WTC11 (cell line): ENCODE measurements at places on chromosomes 6 and 20.

DNA sequence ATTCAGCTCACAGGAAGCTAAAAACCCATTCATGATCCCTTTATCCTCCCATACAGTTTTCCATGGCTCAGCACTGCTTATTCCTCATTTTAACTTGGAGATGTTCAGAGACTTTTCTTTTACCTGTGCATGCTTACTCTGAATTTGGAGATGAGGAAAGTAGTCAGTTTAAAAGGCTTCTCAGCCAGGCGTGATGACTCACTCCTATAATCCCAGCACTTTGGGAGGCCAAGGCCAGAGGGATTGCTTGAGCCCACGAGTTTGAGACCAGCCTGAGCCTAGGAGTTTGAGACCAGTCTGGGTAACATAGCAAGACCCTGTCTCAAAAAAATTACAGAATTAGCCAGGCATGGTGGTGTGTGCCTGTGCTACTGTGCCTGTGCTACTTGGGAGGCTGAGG lies 30.3 kb upstream of the TMEM217 start:
- no peak for DNase-seq

- DNase-seq: no peak
Measured at GRCh38 chr20:41923624-41924023, 305.4 kb upstream of the CHD6 start.

DNA sequence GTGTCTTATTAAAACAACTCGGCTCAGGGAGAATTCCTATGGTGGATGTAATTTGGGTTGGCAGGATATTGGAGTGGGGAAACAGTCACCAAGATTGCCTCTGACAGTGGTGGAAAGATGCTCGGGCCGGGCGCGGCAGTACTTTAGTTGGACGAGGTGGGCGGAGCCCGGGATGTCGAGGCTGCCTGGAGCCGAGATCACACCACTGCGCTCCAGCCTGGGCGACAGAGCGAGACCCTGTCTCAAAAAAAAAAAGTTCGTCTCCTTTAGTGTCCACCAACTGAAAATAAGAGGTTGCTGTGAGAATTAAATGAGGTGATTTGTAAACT lies 621 bp downstream of the NOL7 start:
- DNase-seq: peak; percentile 32

- DNase-seq: no peak
Measured at GRCh38 chr6:139748353-139749146, 374.1 kb upstream of the CITED2 start.

- DNase-seq: no peak
Measured at GRCh38 chr6:139254196-139254595, 37.6 kb downstream of the TXLNB start.

GRCh38 chr6:22003287-22003686 lies 293.5 kb downstream of the PRL start:
- no peak for DNase-seq

DNA sequence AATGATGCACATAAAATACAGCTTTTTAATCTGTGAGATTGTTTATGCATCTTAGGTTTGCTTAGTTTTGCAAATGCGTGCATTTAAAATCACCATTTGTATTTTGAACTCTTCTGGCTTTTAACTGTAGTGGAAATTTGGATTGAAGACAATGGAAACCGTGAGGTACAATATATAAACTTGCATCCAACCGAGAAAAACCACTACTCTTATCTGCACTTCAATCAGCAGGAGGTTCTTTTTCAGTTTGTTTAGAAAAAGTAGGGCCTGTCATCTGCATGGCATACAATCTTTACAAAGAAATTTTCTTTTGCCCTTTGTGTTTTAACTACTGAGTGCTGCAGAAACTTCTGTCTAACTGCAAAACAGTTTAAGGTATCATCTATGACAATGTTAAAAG lies 132.8 kb downstream of the LAMA2 start:
- no peak for DNase-seq

GRCh38 chr6:70474751-70475150 lies 61.4 kb downstream of the FAM135A start:
- DNase-seq: no peak

DNA sequence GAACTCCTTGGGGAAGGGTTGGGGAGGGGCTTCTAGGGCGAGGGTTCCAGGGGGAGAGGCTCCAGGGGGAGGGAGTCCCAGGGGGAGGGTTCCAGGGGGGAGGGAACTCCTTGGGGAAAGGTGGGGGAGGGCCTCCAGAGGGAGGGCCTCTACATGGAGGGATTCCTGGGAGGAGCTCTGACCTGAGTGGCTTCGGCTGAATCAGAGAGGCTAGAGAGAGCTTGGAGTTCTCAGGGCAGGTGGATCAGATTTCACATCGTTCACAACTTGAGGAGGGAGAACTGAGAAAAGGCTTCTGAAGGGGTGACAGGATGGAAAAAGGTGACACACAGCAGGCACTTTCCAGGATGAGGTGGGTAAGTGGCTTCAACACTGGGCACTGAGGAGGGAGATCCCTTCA lies 49.1 kb downstream of the DAAM2 start:
- DNase-seq: no peak

- DNase-seq: no peak
Measured at GRCh38 chr6:34177181-34177591, 31.3 kb upstream of the GRM4 start.

DNA sequence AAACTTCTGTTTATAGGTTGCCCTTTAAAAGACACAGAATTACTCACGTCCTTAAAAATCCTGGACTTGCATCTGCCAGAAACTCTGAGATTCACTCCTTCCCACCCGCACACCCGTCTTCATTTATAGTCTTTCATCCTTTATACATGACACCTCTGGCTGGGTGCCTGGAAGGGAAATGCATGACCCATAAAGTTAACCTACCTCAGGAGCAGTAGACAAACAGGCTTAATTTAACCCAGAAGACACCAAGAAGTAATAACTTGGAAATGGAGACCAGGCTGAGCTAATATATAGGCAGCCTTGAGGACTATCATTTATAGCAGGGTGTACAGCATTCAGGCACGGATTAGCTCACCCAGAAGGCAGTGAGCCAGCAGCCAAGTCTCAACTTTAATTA lies 429.0 kb upstream of the NRSN1 start:
- DNase-seq: no peak

DNA sequence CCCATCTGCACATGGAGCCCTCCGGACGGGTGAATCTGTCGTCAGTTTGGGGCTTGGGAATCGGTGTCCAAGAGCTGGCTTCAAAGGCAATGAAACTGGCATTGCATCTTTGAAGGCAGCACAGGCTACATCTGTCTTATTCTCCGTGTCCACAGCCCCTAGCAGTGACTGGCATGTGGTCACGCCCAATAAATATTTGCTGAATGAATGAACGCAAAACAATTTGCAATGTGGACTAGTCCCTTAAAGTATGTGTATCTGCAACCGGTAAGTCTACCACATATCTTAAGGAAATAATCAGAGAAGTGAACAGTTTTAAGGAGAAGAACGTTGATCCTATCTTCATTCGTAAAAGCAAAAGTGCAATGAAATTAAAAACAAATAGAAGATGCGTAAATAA lies 8.0 kb upstream of the PMEPA1 start:
- DNase-seq: no peak

GRCh38 chr6:130303431-130303830 lies 62.4 kb upstream of the TMEM200A start:
- DNase-seq: no peak

GRCh38 chr20:35467339-35468224 lies 12.2 kb downstream of the CEP250 start:
- DNase-seq: no peak

DNA sequence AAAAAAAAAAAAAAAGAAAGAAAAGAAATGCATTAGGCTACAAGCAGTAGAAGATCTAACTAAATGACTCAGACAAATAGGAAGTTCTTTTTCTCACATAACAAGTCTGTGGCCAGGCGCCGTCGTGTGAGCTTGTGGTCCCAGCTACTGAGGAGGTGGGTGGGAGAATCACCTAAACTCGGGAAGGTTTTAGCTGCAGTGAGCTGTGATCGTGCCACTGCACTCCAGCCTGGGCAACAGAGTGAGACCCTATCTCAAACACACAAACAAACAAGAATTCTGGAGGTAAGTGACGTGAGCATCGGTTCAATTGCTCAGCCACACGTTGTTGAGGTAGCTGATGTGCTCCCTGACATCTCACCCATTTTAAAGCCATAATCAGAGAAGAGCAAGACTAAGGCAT lies 37.9 kb upstream of the SLC23A2 start:
- no peak for DNase-seq

GRCh38 chr6:80872951-80873308 lies 766.5 kb downstream of the BCKDHB start:
- no peak for DNase-seq

DNA sequence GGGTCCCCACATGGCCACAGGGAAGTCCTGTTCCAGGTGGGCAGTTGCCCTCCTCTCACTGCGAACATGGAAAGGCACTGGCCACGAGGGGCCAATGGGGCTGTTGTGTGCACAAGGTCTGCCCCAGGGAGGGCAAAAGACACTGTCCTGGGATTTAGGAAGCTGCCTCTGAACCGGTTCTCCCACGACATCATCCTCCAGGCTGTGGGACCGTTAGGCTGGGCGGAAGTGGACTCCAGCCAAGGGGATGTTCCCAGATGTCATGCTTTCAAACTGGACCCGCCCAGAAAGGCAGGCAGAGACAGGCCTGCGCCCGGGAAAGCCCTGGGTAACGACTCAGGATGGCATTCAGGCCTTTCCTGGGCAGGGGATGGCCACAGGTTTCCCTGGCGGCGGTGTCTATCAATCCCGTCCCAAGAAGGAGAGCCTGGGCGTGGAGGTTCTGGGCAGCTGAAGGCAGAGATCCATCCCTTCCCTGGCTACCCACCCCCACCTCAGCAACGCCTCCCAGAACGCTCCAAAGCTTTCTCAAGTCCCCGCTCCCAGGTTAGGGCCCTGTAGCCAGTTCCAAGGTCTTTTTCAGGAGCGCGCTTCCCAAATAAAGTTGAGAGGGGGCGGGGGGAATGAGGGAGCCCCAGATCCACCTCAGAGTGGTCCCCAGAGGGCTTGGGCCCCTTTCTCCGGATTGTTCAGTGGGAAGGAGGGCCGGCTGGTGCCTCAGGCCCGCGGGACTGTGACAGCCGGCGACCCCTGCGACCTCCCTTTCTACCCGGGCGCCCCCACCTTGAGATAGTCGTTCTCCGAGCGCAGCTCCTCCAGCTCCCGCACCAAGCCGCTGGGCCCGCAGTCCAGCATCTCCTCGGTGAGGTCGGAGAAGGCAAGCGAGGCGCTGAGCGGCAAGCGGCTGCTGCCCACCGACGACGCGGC lies 13.8 kb upstream of the TLDC2 start:
- DNase-seq: peak; percentile 36

GRCh38 chr6:147752689-147753403 lies 244.4 kb downstream of the SAMD5 start:
- DNase-seq: no peak

- peak; percentile 28 for DNase-seq
Measured at GRCh38 chr6:53044071-53044470, 21.1 kb upstream of the FBXO9 start.

DNA sequence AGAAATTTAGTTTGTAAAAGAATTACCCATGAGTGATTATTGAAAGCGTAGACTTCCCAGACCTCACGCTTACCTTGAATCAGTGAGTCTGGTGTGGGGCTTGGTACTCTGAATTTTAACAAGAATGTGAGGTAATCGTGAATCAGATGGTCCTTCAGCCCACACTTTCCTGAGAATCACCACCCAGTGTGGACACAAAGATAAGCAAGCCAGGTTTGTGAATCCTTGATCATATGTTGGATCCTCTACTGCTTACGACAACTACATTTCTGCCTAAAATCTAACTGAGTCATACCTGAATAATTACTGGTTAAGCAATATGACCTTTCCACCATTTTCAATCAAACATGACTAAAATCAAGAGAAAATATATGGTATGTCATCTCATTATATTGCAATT lies 589.3 kb downstream of the TFAP2A start:
- DNase-seq: no peak

- no peak for DNase-seq
Measured at GRCh38 chr6:66897576-66897975, 1190.5 kb upstream of the EYS start.

DNA sequence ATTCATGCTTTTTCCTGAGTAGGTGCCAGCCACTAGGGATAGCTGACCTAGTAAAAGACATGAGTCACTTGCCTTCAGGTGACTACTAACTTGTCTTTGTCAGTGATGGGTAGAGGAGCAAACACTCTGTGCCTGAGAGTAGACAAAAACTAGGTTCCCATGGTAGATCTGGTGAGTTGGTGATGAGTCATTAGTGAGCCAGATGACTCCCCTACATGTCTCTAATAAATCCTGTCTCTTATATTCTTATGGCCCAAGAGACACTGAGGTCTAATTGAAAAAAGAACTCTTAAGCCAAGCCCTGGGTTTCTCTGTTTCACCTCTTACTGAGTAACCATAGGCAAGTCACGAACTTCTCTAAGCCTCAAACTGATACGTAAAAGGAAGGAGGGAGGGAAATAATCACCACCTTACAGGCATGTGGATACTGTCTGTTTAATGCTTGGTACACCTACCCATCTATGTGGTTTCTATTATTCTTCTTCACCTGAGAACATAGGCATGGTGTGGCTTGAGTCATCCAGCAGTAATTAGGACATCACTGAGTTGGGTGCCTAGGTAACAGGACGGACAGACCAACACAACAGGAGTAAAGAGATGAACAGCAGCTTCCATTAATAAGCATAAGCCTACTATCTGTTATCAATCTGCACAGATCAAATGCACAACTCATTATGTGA lies 20.3 kb downstream of the TTPAL start:
- no peak for DNase-seq

- no peak for DNase-seq
Measured at GRCh38 chr20:24436160-24436559, 33.3 kb upstream of the SYNDIG1 start.
